Lung (tissue), 17 donors: ENCODE measurements at places on chromosomes 6 and 20.

DNA sequence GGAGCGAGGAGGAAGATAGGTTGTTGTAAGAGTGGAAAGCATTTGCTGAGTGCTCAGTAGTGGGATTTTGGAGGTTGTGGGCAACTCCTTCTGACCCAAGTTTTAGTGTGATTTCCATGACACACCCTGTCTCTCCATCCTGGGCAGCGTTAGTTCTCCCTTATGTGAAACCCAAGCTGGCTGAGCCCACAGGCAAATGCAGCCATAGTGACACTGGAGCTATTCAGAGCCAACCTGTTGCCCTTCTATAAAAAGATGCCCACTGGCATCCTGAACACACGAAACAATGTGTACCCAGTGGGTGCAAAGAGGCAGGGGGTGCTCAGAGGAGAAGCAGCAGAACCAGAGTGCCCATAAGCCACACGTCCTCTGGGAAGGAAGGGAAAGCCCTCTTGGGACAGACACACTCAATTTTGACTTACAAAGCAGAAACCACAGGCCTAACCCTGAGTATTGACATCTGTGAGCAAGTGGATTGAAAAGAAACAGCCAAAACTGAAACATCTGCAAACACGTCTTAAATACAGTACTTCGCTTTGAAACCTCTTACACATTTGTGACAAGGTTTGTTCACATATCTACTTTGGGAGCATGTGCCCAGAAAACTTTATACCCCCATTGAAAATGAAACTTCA lies 54.6 kb downstream of the BPIFB1 start:
- DNase-seq, result no peak

DNA sequence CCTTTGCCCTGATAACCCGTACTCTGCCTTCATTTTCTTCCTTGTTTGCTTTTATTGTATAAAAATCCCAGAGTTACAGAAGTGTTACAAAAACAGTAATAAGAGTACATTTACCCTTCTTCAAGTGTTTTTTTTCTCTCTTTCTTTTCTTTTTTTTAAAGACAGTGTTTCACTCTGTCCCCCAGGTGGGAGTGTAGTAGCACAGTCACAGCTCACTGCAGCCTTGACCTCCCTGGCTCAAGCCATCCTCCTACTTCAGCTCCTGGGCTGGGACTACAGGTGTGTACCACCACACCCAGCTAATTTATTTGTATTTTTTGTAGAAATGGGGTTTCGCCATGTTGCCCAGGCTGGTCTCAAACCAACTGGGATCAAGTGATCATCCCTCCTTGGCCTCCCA lies 402.7 kb downstream of the CDKAL1 start:
- DNase-seq, result no peak

GRCh38 chr6:105179244-105180065 lies at the start of gene POPDC3:
Gene POPDC3, minus strand, starts transcription at chr6:105180014. Its CDS starts 18,105 bp downstream, at chr6:105161909.
- peak; percentile 28 for DNase-seq

GRCh38 chr6:36618366-36619355 lies 24.5 kb downstream of the SRSF3 start:
- DNase-seq, result no peak

DNA sequence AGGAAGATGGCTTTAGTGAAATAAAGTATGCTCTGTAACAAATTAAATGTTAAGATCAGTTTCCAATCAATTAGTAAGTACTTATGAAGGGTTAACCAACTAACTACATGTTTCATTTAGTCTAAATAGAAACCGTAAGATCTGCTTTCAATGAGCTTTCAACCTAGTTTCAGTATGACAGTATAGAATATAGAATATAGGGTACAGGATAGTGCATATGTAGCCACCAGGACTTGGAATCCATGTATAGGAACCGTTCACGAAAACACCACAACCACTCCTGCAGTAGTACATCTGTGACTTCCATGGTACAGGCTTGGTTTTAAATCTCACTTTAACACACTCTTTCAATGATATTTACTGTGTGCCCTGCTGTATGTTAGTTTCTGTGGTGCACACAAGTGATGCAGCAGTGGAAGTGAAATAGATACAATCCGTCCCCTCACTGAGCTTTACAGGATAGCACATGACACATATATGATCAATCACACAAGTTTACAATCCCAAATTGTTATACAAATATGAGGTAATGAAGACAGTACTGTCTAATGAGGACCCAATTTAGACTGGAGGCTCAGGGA lies 479.7 kb upstream of the MARCKS start:
- DNase-seq, result no peak

DNA sequence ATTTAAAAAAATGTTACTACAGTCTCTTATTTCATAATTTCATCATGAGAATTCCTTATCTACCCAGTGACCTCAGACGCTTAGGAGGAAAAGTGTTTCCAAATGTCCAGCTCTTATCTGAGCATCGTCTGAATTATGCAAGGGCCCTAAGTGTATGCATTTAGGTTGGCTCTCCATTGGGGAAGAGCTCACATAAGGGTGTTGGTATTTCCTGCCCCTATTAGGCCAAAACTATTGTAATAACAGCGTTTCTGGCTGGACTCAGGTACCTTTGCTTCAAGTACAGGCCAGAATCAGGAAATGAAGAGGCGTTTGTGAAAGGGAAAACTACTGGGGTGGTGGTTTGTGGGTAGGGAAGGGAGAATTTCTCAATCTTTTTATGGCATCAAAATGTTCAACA lies 40.4 kb upstream of the SGK1 start:
- no peak for DNase-seq

DNA sequence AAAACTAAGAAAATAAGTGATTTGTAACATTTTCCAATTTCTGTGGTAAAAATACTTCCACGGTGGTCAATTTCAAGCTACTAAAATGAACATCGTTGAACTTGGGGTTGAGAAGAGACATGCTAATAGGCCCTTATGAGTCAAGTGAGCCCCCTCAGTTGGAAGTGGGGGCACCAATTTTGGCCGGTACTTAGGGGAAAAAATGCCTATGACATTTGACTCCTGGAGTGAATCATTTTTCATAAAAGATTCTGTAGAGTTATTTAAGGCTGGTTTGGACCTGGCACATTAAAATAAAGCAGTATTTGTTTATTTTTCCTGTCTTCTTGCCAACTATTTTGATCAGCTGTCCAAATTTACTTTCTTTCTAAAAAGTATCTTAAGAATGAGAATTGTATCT lies 32.4 kb upstream of the CAP2 start:
- no peak for DNase-seq

DNA sequence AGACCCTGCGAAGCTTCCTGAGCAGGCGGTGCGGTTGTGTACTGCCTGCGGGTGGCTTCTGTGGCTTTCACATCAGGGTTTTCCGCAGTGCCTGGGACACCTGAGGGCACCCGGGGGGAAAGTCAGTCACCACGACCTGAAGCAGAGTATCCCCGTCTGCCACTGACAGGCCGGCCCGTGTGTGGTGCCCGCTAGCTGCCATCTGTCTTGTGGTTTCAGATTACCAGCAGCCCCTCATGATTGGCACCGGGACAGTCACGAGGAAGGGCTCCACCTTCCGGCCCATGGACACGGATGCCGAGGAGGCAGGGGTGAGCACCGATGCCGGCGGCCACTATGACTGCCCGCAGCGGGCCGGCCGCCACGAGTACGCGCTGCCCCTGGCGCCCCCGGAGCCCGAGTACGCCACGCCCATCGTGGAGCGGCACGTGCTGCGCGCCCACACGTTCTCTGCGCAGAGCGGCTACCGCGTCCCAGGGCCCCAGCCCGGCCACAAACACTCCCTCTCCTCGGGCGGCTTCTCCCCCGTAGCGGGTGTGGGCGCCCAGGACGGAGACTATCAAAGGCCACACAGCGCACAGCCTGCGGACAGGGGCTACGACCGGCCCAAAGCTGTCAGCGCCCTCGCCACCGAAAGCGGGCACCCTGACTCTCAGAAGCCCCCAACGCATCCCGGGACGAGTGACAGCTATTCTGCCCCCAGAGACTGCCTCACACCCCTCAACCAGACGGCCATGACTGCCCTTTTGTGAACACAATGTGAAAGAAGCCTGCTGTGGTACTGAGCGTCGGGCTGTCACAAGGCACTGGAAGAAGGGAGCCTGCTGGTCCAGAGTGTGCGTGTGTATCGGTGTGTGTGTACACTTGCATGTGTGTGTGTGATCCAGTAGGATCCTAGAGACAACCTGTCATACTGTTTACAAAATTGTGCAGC lies 54.4 kb downstream of the GOPC start:
- peak; percentile 71 for DNase-seq

DNA sequence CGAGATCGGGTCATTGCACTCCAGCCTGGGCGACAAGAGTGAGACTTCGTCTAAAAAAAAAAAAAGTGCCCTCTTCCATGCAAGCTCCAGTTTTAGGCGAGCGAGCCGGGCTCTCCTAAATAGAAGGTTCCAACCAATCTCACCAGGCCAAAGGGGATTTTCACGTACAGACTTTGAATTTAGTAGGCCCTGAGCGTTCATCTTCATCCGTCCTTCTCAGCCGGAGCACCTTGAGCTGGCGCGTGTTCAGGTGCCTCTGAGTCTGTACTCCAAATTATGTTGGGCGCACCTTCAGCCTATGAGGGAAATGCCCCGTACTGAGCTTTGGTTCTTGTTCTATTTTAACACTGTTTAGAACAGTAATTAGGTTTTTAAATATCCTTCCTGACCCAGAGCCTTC lies 817 bp upstream of the TAP2 start:
- DNase-seq, result no peak

DNA sequence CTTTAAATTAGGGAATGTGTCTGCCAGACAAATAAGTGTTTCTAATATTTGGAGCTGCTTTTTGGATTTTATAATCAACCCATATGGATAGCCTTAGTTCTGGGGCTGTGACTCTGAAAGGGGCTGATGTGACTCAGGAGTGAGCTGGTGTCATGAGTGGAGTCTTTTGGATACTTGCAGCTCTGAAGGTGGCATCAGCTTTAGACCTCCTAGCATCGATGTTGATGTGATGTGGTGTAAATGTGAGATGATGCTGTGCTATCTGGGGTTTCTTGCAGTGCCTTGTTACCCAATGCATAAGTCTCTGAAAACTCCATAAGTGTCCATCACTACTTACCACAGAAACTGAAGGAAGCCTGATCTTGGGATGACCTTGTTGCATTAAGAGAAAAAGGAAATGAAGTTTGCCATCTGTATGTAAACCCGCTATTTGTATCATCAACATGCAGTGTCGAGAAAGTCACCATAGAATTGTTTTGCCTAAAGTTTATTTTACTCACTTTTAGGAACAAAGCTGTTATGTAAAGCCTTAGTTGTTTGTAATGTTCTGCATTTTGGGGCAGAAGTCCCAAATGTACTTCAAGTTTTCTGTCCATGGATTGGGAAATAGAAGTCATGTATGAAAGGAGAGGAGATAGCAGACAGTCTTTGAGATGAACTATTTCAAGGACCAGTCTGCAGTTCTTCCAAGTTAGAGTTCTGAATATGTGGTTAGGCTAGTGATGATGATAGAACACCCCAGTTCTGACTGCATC lies 8.0 kb downstream of the FOXO3 start:
- no peak for DNase-seq

GRCh38 chr6:9360881-9361280 lies 925.5 kb upstream of the SLC35B3 start:
- no peak for DNase-seq

DNA sequence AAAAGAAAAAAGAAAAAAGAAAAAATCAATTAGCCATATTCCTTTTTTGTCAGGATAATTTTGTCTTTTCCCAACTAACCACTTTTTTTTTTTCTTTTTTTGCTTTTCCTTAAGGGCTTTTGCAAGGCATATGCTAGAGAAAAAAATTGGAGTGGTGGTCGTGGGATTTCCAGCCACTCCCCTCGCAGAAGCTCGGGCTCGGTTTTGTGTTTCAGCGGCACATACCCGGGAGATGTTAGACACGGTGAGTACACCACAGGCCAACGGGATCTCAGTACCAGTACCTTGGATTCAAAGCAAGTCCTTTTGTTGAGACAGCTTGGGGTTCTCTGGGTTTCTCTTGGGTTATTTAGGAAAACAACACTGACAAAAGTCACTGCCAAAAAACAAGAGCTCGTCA lies 61.2 kb upstream of the ISM1 start:
- no peak for DNase-seq

- DNase-seq, result peak; percentile 65
These were observed 34.2 kb upstream of the B4GALT5 start for GRCh38 chr20:49747707-49748524.

GRCh38 chr20:17730071-17730470 lies 30.3 kb downstream of the BANF2 start:
- DNase-seq, result no peak

DNA sequence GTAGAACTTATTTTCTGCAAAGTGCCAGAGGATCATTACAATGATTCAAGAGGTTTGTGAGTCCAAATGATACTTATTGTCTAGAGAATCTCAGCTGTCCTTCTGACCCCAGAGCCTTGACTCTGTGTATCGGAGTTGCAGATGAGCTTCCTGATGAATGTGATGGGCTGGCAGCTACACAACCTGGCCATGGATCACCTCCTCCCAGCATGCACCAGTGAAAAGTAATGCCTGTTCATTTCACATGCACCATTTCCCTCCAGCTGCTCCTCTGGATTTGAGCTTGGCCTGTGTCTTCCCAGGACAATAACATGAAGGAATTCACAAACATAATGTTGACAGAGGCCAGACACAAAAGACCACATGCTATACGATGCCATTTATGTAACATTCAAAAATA lies 30.0 kb downstream of the SNHG17 start:
- DNase-seq, result no peak

DNA sequence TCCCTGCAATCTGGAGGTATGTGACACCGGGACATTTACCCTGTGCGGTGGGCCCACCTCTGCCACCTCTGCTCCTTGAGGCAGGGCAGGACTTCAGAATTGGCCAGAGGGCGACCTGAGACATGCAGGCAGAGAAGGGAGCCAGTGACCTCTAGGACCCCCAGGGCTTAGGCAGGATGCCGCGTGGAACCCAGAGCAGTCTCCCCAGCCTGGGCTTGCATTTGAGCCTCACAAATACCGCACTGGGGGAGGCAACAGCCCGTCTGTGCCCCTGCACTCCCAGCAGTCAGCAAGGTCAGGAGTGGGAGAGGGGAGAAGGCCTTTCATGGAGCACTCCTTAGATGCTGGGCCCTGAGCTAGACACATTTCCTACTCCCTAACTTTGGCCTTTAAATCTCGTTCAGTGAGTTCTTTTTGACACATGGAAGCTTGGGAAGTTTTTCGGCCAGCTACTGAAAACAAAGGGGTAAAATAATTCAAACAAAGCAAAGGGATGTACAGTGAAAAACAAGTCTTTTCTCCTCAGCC lies 41.7 kb downstream of the C20orf203 start:
- DNase-seq, result no peak

- peak; percentile 28 for DNase-seq
These were observed 11.0 kb downstream of the FRS3 start for GRCh38 chr6:41768545-41769308.

DNA sequence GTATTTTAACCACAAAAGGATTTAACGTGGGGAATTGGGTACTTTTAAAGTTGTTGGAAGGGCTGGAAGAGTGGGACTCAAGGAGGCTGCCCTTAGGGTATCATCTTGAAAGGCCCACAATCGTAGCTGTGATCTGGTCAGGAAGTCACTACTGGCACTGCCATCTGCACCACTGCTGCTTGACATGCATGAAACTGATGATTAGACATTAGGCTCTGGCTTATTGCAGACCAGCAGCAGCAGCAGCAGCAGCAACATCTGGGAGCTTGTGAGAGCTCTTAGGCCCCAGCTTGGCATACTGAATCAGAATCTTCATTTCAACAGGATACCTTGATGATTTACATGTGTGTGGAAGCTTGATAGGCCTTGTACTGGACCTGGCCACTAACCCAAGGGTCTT lies 68.6 kb downstream of the PHF20 start:
- no peak for DNase-seq
